ENCODE measurements at places on chromosomes 11 and 22.

DNA sequence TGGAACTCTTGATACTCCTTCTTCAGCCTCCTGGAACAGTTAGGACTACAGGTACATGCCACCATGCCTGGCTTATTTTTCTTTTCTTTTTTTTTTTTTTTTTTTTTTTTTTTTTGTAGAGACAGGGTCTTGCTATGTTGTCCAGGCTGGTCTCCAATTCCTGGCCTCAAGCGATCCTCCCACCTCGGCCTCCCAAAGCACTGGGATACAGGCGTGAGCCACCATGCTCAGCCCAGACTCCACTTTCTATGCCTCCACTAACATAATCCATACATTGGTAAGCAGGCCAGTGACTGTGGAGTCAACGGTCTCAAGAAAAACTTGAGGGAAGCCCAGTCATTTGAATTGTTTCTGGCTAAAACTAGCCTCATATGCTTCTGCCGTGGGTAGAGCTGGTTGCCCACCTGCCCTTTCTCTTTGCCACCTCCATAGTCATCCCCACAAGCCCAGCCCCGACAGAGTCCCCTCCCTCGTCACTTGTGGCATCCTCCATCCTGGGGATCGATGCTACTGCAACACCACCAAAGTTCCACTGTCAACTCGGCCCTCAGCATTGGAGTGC is 2.4 kb downstream of the SCN2B start:
- DNase-seq = no peak

DNA sequence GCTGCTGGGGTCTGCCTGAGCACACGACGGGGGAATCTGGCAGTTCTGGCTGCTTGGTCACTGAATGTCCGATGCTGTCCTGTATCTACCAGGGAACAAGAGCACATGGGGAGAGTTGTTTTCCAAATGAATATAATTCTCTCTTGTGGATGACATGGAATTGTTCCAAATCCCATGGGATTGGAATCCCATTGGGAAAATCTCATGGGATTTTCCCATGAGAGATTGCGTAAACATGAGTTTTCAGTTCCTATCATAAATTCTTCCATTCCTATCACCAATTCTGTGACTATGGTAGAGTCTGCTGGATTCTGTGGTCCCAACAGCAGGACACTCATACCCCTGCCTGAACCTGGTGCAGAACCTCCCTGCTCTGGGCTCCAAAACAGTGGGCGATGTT is 35.6 kb upstream of the IGLL5 start:
- no peak for DNase-seq

DNA sequence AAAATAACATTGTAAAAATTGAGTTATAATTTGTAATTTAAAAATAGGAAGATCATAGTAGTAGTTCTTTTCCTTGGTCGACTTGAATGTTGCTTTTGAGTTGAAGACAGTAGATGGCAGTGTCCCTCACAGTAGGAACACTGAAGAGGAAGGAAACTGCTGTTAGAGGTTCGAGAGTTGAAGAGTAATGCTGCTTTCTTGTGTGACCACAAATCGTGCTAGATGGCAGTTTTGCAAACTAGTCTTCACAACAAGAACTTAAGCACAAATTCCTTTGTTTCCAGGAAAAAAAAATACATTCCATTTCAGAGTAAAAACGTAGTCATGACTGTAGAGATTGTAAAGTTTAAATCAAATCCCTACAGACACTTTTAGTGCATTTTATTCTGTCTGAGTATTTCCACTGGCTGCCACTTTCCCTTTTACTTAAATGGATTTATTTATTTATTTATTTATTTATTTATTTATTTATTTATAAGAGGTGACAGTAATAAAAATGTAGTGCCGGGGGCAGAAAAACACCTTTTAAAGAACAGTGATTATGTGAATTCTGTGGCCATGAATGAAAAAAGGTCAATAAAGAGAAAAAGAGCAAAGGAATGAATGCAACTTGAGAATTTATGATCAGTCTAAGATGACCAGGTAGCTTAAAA is 54.6 kb downstream of the SPECC1L start:
- no peak for DNase-seq

- no peak for DNase-seq
Measured at GRCh38 chr11:1785749-1786413, 22.2 kb upstream of the CTSD start.

GRCh38 chr11:19458231-19458630 is 217.5 kb upstream of the E2F8 start:
- DNase-seq = no peak

- DNase-seq = no peak
Measured at GRCh38 chr11:18490319-18490718, 34.7 kb downstream of the LDHAL6A start.

- no peak for DNase-seq
Measured at GRCh38 chr22:17436981-17437412, 67.7 kb downstream of the CECR2 start.

GRCh38 chr11:28231475-28231874 is 123.3 kb downstream of the METTL15 start:
- DNase-seq = no peak

DNA sequence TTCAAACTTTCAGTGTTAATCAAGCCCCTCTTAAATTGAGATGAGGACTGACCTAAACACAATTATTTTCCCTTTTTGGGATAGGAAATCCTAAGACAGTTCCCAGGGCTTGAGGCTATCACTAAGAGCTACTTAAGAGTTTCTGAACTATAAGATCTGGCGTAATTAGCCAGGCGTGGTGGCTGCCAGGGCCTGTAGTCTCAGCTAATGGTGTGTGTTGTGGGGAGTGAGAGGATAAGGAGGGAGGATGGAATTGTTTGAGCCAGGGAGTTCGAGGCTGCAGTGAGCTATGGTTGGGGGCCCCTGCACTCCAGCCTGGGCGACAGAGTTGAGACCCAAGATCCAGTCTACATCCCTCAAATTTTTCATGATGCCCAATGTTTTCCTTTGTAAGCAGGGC is 23.5 kb upstream of the EXPH5 start:
- no peak for DNase-seq

- DNase-seq = no peak
Measured at GRCh38 chr11:66070604-66071380, 720 bp downstream of the PACS1 start.

- no peak for DNase-seq
Measured at GRCh38 chr11:7977232-7977917, 9.8 kb upstream of the EIF3F start.

DNA sequence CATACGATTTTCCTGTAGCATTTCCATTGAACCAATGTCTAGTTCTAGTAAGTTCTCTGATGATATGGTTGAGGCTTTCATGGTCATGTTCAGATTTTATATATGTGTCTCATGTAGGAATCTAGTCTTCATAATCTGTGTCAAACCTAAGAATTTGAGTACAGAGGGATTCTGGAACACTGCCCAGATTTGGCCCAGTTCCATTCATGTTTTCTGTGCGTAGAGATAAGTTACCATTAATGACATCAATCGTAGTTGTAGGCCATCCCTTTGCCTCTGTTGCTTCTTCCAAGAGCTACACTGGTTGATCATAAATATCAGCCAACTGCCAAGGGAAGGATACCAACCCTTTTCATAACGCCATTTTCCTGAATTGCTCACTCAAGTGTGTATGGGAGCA is 23.3 kb downstream of the ST3GAL4 start:
- no peak for DNase-seq

DNA sequence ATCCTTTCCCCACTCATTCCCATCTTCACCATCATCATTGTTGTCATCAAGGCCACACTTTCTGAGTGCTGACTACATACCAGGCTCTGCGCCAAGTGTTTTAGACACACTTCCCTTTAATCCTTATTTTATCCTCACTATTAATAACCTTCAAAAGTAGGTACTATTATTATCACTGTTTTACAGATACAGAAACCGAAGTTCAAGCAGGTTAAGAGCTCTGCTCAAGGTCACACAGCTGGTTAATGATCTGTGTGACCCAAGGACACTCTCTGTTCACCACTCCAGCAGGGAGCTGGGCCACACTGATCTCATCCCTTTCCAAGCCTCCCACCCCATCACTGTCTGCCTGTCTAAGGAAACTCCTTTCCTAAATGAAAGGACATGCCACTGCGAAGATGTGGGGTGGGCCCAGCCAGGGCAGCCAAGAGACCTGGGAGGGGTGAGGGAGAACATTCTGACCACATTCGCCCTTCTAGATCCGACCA is 17.2 kb upstream of the TSKU start:
- no peak for DNase-seq

- no peak for DNase-seq
Measured at GRCh38 chr22:38788021-38788816, 5.7 kb downstream of the DNAL4 start.

GRCh38 chr22:46251266-46251665 is 1.2 kb upstream of the CDPF1 start:
- no peak for DNase-seq

DNA sequence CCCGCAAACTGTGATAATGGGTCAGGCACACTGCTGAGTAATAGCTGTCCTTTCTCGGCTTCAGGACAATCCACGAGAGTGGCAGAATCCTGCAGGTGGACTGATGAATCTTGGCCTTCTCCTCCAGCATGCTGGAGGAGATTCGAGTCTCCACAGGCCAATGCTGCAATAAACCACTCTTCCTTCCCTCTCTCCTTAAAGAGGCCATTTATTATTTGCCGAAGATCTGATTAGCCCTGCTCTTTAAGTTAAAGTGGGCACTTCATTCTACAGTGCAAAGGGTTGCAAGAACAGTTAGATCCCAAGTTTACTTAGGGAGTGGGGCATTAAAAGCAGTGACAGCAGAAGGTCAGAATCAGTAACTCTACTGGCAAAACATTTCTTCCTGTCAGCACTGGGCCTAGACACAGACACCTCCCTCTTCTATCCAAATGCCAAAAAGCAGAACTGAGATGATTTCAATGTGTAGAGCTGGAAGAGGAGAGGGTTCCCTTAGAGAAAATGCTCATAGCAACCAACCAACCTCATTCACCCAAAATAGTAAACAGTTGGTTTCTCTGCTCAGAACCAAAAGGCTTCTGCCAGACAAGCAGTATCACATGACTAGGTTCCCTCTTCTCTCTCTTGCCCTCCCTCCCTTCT is 121.7 kb downstream of the SGSM3 start:
- no peak for DNase-seq

DNA sequence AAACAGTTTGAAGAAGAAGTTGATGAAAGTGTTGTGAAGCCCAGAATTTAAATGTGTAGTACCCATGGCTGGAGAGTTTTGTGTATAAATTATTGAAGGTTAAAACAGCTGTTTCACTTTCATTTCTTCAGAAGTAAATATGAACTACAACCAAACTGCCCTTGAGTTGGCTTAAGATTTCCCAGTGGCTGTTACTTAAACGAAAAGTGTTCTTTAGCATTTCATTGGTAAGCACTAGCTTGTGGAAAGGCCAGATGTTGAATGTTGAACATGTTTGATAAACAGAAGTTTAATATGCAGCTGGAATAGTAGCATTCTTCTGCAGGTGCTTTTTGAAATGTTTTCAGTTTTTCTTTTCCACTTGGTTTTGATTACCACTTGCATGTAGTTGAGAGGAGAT is 83.2 kb upstream of the TNRC6B start:
- DNase-seq = no peak

DNA sequence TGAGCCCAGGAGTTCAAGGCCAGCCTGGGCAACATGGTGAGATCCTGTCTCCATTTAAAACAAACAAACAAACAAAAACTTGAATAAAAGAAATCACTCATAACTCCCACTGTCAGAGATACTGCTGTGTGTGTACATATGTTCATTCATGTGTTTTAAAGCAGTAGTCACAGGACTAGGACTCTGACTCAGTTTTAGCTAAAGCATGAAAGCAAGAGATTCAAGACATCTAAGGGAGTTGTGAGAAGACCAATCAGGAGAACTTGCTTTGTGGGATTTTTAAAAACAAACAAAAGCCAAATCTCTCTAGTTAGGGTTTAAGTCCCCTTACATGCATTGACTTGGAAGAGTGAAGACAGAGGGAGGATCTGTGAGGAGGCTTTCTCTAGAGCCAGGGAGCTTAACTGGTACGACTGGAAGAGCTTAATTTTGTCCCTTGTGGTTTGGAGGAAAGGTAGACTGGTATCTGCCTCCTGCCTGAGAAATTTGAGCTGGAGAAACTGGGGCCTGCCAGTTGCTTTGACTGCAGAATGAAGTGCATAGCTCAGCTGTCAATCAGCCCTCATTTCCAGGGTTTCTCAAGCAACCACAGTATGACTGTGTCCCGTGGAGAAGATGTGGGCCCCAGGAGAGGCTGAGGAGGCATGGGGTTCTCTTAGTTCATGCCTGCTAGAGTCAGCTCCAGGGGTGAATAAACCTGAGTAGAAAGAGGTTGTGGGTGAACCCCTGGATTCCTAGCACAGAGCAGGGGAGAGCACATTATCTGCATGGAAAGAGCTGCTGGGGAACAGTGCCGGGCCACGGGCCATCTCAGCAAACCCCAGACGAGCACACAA is 30.6 kb downstream of the EXPH5 start:
- no peak for DNase-seq

GRCh38 chr22:27857443-27857842 is 55.9 kb upstream of the MN1 start:
- no peak for DNase-seq

DNA sequence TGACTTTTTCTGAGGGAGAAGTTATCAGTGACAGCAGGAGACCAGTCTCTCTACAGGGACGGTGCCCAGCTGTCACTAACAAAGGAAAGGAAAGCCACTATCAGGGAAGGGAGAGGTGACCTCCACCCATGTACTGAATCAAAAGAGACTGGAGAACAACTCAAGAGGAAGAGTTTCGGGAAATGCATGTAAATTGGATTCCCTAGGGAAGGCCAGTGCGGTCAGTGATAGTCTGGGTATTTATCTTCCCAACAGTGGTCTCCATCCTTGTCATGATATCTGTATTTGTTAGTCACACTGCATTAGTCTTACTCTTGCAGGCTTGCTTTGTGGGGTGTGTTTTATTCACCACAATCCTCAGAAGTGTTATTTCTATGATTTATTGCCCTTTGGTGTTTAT is 193.4 kb upstream of the KIRREL3 start:
- DNase-seq = no peak

DNA sequence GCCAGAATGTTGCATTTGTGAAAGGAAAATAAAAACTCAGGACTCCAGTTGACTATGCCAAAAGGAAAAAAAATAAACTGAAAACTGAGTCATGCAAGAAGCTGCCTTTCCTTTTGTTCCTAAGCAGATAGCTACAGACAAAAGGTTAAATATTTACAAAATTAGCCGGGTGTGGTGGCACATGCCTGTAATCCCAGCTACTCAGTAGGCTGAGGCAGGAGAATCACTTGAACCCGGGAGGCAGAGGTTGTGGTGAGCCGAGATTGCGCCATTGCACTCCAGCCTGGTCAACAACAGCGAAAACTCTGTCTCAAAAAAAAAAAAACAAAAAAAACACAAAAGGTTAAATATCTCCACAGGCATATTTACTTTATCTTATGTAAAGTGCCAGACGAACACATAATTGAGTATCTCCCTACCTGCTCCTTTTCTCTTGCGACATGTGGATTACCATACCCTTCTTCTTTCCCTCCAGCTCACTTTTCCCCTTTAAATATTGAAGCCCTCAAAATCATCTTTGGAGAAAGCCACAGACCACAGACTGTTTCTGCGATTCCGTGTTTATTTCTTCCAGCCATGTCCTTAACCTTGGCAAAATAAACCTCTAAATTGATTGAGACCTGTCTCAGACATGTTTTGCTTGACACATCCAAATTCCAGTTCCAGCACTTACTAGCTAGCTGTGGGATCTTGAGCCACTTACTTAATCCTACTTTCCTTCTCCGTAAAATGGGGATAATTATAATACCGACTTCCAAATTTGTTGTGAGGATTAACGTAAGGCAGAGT is 2.3 kb upstream of the SMPD1 start:
- no peak for DNase-seq

All from GOT3 (cell line).